ENCODE measurements at places on chromosomes 3 and 15.

DNA sequence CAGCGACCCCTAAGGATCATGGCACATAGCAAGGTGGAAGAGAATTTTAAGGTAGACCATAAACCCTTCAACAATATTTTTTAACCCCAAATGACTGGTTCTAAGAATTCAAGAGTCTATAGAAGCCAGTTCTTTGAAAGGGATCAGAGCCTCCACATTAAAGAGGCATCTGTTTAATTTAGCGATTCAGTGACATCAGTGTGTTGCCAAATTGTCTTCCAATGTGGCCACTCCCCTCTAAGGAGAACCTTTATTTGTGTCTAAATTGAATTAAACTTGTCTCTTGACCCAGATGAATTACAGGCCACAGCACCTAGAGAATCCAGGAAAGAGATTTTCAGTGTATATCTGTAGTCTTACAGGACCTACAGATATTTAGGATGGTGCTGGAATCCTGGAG, 6.6 kb upstream of the SH3BP5 start:
- DNase-seq, result no peak

DNA sequence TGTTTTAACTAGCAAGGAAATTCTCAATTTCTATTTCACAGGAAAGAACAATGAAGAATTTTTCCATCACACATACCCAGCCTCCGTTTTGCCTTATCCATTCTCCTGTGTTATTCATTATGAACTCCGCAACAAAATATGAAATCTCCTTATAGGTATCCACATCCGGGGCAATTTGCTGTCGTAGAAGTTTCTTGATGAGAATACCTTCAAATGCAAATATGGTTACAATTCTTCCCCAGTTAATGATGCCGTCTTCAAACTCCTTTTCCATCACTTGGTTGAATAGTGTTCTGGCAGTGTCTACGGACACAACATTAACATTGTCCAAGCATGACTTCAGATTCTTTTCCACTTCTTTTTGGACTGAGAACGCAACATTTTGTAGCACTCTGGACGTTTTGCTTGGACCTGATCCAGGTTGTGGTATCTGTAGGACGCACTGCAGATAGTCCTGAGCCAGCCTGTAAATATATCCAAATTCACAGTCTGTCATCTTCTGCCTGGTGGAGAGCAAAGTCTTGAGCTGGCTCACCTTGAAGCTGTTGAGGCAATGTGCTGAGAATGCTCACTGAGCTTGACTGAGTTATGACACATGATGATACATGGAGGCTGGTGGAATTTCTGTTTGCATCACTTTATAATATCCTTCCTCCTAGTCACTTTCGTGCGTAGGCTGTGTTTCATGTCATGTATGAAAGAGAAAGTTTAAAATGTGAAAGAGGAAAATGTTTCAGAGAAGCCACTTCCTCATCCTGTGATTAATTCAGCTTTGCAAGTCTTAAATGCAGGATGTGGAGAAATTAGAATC, at the start of gene BCL2A1:
TSS of gene BCL2A1 (minus strand) at position 573 of the 811 bp plus-strand sequence. CDS start at position 496, 77 bp downstream.
- no peak for DNase-seq

DNA sequence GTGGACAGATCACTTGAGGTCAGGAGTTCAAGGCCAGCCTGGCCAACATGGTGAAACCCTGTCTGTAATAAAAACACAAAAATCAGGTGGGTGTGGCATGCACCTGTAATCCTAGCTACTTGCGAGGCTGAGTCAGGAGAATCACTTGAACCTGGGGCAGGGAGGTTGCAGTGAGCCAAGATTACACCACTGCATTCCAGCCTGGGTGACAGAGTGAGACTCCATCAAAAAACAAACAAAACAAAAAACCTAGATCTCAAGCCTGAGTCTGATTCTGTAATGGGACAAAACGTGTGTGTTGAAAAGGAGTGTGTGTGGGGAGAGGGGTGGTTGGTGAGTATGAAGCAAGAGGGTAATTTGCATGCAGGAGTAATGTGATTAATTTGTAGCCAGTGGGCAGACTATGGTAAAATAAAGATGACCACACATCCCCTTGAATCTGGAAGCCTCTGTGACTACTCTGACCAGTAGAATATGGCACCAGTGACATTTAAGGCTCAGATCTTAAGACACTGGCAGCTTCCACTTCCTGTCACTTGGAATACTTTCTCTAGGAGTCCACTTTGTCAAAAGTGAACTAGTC, 18.4 kb upstream of the OPA1 start:
- DNase-seq, result no peak

DNA sequence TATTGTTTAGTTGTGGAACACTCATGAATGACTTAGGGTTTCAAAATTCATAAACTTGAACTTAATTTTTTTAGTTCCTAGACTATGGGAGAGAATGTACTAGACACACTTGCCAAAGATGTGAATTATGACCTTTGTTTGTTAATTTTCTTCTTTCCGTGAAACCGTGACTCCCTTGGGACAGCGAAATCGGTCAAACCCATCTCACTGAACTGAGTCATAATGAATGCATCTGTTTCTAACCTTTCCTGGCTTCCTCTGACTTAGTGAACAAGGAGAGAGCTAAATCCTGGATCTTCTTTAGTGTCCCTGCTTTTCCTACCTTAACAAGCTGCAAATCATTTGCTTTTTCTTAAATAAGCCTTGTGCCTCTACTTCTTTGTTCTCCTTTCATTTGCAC, 85.5 kb downstream of the LARS2 start:
- DNase-seq, result no peak

DNA sequence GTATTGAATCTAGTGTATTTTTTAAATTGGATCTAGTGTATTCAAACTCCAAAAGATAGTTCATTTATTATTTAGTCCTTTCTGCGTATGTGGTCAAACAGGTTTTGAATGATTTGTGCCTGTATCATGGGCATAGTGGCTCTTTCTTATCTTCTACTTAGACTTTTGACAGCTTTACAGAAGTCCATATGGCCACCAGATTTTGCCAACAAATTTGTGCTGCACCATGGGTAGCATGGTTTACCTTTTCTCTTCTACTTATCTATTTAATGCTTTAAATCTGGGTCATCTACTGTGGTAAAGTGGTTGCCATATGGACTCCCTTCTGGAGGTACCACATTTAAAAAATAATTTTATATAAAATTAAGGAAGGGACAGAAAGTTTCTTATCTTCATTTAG, 66.9 kb upstream of the CADM2 start:
- no peak for DNase-seq

DNA sequence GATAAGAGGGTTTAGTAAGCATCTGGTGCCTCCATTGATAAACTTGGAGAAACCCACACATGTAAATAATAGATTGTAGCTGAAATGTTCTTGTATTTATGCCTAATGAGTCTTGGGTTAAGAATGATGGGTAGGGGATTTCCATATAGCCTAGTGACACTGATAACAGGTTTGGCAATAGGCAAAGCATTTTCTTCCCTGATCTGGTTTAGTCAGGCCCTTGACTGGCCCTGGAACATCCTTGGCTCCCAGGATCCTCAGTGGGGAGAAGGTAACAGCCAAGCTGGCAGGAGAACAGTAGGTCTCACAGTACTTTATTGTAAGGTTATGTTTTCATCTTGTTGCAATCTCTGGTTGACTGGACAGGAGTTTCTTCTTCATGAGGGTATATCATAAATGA, 228.4 kb downstream of the DIPK2A start:
- DNase-seq, result no peak

GRCh38 chr3:37526511-37526910, 335.2 kb upstream of the CTDSPL start:
- DNase-seq, result peak; percentile 63

- DNase-seq, result no peak
These were observed 461 bp downstream of the XRN1 start for GRCh38 chr3:142447301-142447851.

GRCh38 chr3:87076946-87077345, 86.0 kb upstream of the VGLL3 start:
- peak; percentile 27 for DNase-seq

- no peak for DNase-seq
These were observed 2.2 kb upstream of the CD86 start for GRCh38 chr3:122052968-122053367.

DNA sequence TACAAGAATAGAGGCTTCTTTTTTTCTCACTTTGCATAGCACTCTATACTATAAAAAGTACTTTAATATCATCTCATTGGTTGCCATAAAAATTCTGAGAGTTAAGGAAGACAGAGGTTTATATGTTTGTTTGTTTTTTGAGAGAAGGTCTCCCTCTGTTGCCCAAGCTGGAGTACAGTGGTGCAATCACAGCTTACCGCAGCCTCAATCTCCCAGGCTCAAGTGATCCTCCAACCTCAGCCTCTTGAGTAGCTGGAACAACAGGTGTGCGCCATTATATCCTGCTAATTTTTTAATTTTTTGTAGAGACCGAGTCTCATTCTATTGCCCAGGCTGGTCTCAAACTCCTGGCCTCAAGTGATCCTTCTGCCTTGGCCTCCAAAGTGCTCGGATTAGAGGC, 250.2 kb downstream of the LPP start:
- no peak for DNase-seq

DNA sequence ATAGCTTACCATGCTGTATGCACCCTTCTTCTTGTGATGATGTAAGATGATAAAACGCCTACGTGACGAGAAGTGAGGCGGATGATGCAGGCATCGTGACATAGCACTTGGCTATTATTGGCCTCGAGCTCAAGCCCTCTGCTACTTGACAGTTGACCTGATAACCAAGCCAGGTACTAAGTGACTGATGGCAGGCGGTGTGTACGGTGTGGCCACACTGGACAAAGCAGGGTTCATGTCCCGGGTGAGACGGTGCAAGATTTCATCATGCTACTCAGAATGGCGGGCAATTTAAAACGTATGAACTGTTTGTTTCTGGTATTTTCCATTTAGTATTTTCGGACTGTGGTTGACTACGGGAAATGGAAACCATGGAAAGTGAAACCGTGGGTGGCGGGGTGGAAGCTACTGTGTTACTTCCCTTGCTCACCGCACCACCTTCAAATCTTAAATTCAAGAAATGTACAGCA, 57.7 kb downstream of the SLC12A8 start:
- no peak for DNase-seq
